ENCODE measurements at places on chromosomes 4 and X.

DNA sequence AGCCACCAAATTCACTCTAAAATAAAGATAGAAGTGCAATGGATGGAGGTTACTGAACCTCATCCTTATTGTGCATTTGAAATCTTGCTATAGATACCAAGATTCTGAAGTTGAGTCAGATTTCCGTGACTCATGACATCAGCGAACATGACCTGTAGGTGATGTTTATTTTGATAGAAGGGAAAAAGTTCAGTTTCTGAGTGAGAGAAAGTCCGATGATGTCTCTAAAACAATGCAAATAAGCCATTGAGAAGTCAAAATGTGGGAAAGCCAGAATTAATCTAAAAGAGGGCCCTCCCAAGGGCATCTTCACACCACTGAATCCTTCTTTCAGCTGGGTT is 20.0 kb downstream of the PHOX2B start:
- no peak for DNase-seq

DNA sequence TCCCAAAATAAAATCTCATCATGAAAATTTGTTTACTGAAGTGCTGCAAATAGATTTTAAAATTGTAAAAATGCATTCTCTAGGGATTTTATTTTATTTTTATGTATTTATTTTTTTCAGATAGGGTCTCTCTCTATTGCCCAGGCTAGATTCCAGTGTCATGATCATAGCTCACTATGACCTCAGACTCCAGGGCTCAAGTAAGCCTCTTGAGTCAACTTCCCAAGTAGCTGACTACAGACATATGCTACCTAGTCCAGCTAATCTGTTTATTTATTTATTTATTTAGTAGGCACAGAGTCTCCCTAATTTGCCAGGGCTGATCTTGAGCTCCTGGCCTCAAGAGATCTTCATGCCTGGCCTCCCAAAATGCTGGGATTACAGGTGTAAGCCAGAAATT is 317.7 kb upstream of the ANXA10 start:
- no peak for DNase-seq

DNA sequence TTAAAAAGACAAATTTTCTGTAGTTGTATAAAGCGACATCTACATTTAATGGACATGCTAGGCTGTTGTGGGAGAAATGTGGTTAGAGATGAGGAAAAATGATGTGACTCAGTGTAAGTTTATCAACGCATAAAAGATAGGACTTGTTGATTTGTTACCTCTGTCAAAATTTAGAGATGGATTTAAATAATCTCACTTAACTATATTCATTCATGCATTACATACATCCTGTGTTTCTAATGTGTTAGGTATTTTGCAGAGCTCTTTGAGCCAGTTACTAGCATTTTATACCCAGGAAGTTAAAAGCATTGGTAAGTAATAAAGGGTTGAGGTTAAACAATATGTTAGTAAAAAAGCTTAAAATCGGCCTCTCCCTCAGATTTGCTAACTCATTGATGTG is 34.3 kb downstream of the METAP1 start:
- DNase-seq: no peak

- no peak for DNase-seq
These were observed 432.8 kb upstream of the FMR1 start for GRCh38 chrX:147478899-147479298.

DNA sequence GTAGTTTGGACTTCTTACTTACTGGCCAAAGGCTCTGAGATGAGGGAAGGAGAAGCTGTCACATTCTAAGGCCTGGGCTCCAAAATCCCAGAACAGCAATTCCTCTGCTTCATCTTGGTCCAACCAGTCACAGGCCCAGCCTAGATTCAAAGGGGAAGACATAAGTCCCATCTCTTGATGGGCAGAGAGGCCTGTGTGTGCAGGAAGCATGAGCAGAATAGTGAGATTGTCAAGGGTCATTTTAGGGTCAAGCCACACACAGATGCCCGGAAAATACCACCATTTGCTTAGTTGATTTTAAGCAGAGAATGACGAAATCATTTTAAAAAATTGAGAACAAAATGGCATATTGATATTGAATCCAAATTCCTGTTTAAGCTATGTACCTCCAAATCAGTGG is 580.9 kb upstream of the ZFP42 start:
- DNase-seq: no peak

GRCh38 chr4:142983065-142983464 is 137.0 kb upstream of the INPP4B start:
- no peak for DNase-seq

GRCh38 chr4:53592122-53592521 is 836 bp upstream of the LNX1 start:
- no peak for DNase-seq

DNA sequence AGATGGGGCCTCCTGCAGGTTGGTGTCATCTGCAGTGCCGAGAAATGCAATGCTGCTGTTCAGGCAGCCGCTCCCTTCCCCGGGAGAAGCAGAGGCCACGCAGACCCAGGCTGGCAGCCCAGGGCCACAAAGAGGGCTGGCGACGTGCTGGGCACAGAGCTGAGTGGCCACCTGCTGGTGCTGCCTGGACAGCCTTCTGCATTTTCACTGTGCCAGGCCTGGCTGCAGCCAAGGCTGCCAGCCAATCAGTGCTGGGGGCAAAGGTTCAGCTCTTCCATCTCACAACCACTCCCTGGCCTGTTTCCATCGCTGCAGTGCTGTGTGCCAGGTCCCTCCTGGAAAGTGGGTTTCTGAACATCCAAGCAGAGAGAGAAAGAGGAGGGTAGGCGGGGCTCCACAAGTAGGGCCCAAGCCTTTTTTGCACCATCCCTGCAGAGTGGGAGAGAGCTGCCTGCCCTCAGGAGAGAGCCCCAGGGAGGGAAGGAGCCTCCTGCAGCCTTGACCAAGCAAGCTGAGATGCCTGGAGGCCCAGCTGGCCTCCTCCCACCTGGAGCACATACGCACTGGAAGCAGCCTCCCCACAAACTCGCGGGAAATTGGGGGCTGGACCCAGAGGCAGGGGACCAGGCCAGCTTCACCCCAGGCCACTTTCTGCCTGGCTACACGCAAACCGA is 20.1 kb downstream of the ADRA2C start:
- DNase-seq: no peak

DNA sequence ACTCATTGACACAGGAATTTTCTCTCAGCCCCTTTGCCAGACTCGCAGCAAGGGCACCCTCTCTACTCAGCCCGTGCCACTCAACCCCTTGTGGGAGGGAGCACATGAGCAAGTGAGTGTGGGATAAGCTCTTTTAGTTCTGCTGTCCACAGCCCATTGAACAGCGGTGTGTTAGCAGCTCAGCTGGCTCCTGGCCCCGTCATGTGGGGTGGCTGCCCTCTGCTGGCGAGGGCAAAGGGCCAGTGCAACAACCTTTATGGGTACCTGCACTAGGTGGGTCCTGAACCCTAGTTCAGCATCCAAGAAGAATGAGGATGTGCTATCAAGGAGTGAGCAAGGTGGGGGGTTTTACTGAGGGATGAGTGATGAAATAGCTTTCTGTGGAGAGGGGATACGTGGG is 85.0 kb upstream of the ZNF81 start:
- DNase-seq: no peak

DNA sequence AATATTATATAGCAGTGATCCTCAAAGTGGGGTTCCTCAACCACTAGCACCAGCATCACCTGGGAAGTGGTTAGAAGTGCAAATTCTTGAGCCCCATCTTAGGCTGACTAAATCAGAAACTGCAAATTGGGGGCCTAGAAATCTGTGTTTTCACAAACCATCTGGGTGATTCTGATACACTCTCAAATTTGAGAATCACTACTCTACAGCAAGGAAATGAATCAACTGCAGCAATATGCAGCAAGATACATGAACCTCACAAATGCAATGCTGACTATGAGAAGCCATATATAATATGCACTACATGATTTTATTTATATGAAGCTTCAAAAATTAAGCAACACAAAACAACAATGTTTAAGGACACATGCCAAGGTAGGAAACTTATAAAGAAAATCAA is 36.2 kb upstream of the IRS4 start:
- DNase-seq: no peak

DNA sequence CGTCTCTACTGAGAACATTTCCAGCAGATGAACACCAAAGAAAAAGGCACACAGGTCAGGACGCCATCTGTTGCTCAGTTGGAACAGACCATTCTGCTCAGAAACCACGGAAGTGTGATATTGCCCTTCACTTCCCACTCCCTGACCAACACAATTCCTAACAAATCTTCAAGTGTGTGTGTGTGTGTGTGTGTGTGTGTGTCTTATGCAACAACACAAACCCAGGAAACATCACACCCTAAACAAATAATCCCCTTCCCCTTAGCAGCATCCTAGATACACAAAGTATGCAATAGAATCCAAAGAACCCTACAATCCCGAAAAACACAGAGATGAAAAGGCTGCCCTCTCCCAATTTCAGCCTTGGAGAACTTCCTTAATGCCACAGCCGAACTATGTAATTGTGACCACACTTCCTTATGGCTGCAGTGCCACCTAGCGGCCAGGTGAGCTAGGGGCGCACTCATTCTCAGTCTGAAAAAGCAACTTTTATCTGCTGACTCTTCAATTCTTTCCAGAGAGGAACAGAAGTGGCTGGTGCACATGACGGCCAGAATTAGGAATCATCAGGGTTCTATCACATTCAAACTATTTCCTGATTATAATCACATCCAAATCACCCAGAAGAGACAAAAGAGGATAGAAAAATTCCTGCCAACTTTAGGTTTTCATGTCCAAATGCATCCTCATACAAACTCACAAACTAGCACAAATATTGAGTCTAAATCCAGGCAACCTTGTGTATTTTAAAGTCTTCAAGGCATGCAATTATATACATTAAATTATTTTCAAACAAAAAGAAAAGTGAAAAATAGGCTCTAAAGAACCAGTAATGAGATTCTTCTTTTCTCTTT is 164.9 kb downstream of the DHX15 start:
- peak; percentile 25 for DNase-seq

Data from activated T-helper 9 cell treated with anti-CD3 and anti-CD28 coated beads, Interleukin-2, amount 50 U/mL, for 16 hours (primary cell).